ENCODE measurements at places on chromosomes 7 and 10.
A peak's percentile ranks its signal among the peaks of the same experiment; 100 is the strongest.

GRCh38 chr7:17298840-17299482 lies 509 bp downstream of the AHR start:
- peak; percentile 45 for DNase-seq

DNA sequence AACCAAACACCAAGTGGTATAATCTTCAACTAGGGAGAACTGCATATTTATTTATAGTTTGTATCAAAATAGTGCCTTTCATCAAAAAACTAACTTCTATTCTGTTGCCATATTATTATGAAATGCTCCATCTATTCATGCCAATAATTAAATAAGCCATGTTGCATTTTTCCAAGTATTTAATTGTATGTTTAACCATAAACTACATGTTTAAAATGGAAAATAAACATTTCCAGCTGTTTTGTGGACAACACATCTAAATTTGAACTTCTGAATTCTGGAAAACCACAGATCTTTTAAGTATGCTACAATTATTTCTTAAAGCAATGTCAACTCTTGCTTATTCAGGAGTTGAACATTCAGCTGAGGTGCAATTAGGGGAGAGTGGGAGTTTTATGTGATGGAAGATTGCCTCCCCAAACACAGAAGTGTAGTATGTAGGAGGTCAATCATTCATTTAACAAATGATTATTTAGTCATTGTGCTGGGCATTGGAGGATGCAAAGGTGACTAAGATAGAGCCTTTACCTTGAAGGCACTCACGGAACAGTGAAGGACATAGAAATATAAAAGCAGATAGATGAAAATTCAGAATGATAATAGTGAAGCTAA lies 80.7 kb upstream of the PPP1R3C start:
- DNase-seq, result no peak

- DNase-seq, result no peak
Measured at GRCh38 chr7:37112876-37113275, 335.8 kb downstream of the ELMO1 start.

- no peak for DNase-seq
Measured at GRCh38 chr7:41750661-41751540, 48.0 kb upstream of the INHBA start.

DNA sequence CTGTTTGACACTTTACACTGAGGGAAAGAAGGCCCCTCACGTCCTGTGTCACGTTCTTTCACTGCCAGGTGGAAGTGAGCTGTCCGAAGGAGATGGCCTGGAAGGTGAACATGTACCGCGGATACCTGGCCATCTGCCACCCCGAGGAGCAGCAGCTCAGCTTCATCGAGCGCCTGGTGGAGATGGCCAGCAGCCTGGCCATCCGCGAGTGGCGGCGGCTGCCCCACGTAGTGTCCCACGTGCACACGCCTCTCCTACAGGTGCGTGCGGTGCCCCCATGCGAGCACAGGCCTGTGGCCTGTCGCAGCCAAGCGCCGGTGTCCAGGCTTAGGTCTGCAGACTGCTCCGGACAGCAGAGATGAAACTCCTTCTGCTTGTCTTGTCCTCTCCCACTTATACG lies 103.4 kb downstream of the TRRAP start:
- no peak for DNase-seq

GRCh38 chr7:33530664-33531063 lies 374.7 kb upstream of the BMPER start:
- DNase-seq, result no peak

- no peak for DNase-seq
Measured at GRCh38 chr10:79411546-79412495, 33.6 kb downstream of the ZCCHC24 start.

DNA sequence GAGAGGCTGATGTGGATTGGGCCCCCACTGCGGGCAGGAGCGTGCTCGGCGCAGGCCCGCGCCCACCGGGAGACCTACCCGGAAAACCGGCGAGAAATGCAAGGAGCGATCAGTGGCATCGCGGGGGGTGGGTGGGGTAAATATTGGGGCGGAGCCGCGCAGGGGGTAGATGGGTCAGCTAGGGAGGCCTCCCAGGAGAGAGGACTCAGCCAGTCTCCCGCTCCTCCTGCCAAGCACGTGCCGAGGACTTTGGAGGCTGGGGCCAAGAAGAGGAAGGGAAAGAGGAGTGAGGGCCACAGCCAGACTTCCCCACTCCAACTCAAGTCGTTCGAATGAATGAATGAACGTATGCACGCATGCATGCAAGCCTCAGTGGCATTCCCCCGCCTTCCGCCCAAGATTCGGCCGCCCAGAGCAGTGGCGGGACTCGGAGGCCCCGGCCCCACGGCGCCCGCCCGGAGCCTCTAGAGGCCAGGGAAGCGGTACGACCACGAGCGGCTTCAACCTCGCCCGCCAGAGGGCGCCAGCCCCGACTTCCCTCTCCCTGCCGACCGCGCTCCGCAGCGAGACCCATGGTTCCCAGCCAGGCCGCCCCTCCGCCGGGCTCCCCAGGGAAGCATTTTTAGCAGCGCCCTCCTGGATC lies 3.6 kb downstream of the NPM3 start:
- peak; percentile 87 for DNase-seq

GRCh38 chr10:5354068-5354467 lies 10.7 kb upstream of the UCN3 start:
- no peak for DNase-seq

- DNase-seq, result no peak
Measured at GRCh38 chr10:42783181-42783549, 570 bp downstream of the BMS1 start.

- no peak for DNase-seq
Measured at GRCh38 chr7:115410434-115410820, 488.5 kb downstream of the MDFIC start.

- no peak for DNase-seq
Measured at GRCh38 chr7:81957517-81957916, 187.7 kb upstream of the HGF start.

- no peak for DNase-seq
Measured at GRCh38 chr7:155009570-155010157, 6.7 kb upstream of the PAXIP1 start.

DNA sequence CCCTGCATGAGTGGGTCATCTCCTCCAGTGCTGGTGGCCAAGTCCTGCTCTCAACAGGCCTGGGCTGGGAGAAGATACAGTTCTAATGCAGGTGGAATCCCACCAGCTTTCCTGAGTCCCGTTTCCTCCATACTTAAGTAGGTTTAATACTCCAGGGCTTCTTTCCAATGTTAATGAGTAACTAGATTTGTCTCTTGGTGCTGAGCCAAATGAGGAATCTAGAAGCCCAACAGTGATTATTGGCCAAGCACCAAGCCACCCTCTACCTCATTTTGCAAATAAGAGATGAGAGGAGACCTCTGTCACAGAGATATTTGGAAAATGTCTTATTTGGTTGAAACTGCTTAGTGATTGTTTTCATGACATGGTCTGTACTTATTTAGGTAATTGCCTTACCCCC lies 37.1 kb downstream of the STARD3NL start:
- DNase-seq, result no peak

- DNase-seq, result peak; percentile 28
Measured at GRCh38 chr10:119750391-119751230, 24.8 kb downstream of the INPP5F start.

GRCh38 chr7:26580711-26581110 lies 283.7 kb downstream of the SKAP2 start:
- no peak for DNase-seq

GRCh38 chr7:47951374-47951773 lies 3.1 kb upstream of the PKD1L1 start:
- DNase-seq, result no peak

GRCh38 chr10:35480142-35480541 lies 125.0 kb upstream of the GJD4 start:
- no peak for DNase-seq

GRCh38 chr10:115762029-115762428 lies 511.0 kb downstream of the GFRA1 start:
- DNase-seq, result no peak

DNA sequence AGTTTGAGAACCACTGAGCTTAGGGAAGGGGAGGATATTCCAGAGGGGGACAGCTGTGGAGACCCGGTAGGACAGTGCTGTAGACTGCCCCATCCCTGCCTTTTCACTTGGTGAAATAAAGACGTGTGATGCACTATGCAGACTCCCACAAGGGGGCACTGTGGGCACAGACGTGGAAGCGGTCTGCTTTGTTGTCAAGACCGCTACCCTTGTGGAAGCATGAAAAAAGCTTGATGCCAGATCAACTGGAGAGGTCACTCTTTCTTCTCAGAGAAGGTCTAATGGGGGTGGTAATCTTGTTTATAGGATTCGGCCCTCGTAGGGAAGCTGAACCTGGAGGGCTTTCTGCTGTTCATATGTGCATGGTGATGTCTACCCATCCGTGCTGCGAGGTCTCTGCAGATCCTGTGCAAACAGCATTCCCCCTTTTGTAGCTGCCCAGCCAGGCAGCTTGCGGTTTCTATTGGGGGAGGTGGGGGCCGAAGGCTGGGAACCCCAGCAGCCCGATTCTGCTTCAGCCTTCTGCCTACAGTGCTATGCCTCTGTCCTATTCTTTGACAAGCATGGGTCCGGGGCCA lies 13.7 kb downstream of the RPS24 start:
- DNase-seq, result peak; percentile 80

DNA sequence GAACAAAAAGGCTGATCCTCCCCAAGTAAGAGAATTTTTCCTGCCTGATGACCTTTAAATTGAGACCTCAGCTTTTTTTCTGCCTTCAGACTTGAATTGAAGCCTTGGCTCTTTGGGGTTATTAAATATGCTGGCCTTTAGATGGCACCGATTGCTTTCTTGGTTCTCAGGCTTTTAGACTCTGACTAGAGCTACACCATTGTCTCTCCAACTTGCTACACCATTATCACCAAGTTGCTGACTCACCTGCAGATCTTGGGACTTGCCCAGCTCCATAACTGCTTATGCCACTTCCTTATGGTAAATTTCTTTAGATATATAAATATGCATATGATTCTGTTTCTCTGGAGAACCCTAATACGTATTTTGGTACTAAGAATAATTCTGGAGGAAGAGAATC lies 3.1 kb upstream of the ABCA13 start:
- no peak for DNase-seq

DNA sequence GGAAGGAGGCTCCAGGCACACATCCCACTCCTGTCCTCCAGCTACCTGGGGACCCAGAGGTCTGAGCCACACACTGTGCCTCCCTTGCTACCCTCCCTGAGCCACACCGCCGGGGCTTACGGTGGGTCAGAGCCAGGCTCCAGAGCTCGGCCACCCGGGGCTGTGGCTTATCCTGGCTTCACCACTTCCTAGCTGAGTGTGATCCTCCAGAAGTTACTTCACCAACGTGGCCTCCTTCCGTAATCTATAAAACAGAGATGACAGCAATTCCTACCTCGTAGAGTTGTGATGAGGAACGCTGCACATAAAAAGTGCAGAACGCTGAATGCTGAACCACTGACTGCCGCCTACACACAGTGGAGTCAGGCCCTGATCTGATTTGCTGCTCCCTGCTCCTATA lies 285.0 kb downstream of the PRPF18 start:
- DNase-seq, result no peak

GRCh38 chr7:138982204-138982623 lies 1.0 kb upstream of the KIAA1549 start:
- no peak for DNase-seq

GRCh38 chr7:82284936-82285519 lies 158.5 kb downstream of the CACNA2D1 start:
- DNase-seq, result no peak

DNA sequence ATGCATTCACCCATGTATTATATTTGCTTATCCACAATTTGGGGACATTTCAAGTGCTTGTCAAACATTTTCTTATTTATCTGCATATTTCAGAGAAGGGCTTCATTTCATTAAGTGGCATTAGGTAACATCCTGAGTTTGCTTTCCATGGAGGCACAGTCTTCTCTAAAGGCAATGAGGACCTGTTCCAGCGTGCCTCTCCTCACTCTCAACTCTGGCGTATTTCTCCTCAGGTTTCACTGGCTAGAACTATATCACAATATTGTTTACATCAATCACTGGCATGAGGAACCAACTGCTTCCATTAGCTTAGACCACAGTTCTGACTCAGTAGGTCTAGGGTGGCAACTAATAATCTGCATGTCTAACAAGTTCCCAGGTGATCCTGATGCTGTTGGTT lies 177.2 kb downstream of the TAX1BP1 start:
- DNase-seq, result no peak

- no peak for DNase-seq
Measured at GRCh38 chr7:40598915-40599314, 464.1 kb downstream of the SUGCT start.

- no peak for DNase-seq
Measured at GRCh38 chr10:76169246-76169645, 737.8 kb downstream of the LRMDA start.

GRCh38 chr10:112184052-112184371 lies 447 bp upstream of the GPAM start:
- DNase-seq, result no peak

- DNase-seq, result no peak
Measured at GRCh38 chr7:30430777-30431176, 47.8 kb downstream of the NOD1 start.

DNA sequence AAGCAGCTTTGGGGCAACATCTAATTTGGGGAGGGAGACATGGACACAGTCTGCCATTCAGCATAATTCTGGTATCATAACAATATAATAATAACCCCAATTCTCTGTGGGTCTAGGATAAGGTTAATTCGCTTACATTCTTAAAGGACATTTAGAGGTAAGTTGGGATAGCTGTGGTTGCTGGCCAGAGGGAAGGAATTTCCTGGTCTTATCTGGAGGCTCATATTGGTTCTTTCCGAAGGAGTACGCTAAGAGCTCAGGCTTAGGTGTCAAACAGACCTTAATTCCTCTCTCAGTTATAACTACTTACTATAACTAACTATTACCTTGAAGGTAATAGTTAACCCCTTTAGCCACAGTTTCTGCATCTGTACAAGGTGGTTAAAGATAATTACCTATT lies 68.8 kb downstream of the SPAG6 start:
- DNase-seq, result no peak

DNA sequence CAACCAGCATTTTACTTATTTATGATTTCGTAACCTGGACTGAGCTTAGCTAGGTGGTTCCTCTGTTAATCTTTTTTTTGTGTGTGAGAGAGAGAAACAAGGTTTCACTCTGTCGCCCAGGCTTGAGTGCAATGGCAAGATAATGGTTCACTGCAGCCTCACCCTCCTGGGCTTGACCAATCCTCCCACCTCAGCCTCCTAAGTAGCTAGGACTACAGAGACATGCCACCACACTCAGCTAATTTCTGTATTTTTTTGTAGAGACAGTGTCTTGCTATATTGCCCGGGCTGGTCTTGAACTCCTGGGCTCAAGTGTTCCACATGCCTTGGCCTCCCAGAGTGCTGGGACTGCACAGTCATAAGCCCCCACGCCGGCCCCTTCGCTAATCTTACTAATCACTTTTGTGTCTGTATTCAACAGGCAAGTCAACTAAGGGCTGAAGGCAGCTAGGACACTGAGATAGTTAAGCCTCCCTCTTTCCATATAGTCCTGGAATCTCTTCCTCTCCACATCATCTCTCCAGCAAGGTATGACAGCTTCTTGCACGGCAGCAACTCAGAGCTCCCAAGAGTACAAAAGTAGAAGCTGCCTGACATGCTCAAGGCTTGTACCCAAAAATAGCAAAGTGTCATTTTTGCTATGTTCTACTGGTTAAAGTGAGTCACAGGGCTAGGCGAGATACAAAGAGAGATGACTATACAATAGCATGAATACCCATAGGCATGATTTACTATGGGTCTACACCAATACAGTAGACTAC lies 11.3 kb downstream of the KMT2C start:
- DNase-seq, result no peak

GRCh38 chr10:126302826-126303665 lies 85.2 kb downstream of the ADAM12 start:
- DNase-seq, result no peak

- DNase-seq, result no peak
Measured at GRCh38 chr7:39535064-39535463, 31.1 kb upstream of the YAE1 start.

Measured in T-helper 9 cell (primary cell).